ENCODE measurements at places on chromosomes 4 and X. TPM values are rescaled to one million over a fixed set of nuclear protein-coding genes. Genes with fewer than 3 reads are reported as not detected.

TMSB15C gene
- total RNA-seq, result 3.0 TPM

HSFX2 gene
- 0.96 TPM for total RNA-seq

BMP2K gene
- 29.7 TPM for total RNA-seq

BEND2 gene
- not detected for total RNA-seq

PGRMC1 gene
- 192 TPM for total RNA-seq

AWAT2 gene
- total RNA-seq, result not detected

MORC4 gene
- 8.0 TPM for total RNA-seq

RAB39B gene
- total RNA-seq, result 0.48 TPM

FHL1 gene
- total RNA-seq, result 55.9 TPM

HELT gene
- total RNA-seq, result not detected

PDE6B gene
- total RNA-seq, result not detected

IL3RA gene
- not detected for total RNA-seq

XK gene
- under 0.01 TPM for total RNA-seq

ZNF711 gene
- 0.12 TPM for total RNA-seq

POF1B gene
- not detected for total RNA-seq

TLR2 gene
- total RNA-seq, result 11.3 TPM
